ENCODE measurements at places on chromosomes 6 and 20.

DNA sequence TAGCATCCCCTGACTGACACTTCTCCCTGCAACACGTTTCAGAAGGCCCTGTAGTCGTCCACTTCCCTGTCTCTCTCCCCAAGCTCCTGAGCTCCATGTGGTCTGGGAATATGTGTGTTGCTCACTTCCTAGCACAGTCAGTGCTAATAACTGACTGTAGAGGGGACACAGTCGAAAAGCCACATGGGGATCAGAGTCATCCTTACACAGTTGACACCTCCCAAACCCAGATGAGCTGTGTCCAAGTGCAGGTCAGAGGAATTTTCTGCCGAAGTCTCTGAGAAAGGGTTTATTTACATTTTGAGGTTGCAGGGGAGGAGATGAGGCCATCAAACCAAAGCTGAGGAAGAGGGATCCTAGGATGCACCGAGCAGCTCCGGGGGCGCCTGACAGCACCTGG, 3.5 kb upstream of the ADAM33 start:
- DNase-seq = no peak

GRCh38 chr20:22762576-22763256, 178.3 kb upstream of the FOXA2 start:
- no peak for DNase-seq

DNA sequence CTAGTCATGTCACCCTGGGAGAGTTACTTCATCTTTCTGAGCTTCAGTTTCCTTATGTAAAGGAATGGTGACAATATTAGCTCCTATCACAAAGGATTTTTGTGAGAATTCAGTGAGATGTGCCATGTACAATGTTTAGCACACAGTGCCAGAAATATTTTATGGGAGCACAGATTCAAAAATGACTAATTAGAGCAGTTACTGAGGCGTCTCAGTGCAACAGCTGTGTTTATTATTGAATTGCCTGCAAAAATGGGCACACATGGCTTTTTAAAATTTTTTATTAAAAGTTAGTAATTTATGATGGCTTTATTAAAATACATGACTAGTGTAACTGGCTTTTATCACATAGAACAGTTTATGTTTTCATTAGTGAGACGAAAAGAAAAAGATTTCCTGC, 134.3 kb upstream of the AHI1 start:
- no peak for DNase-seq

DNA sequence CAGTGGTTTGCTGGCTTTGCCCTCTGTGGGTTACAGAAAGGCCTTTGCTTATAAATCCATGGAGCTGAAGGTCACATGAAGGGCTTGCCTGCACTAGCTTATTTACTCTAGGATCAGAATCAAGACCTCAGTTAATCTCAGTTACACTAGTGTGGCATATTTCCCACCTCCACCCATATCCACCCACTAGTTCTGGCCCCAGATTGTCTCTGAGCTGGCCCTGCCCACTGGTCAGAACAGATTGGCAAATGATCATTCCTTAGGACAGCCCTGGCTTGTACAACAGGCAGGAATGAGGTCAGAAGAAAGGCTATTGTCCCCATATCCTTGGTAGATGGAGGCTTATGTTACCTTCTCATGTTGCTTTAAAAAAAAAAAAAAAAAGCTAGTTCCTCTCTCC, 33.3 kb upstream of the SASH1 start:
- no peak for DNase-seq

GRCh38 chr6:26569433-26569764, 27.4 kb upstream of the ABT1 start:
- no peak for DNase-seq

DNA sequence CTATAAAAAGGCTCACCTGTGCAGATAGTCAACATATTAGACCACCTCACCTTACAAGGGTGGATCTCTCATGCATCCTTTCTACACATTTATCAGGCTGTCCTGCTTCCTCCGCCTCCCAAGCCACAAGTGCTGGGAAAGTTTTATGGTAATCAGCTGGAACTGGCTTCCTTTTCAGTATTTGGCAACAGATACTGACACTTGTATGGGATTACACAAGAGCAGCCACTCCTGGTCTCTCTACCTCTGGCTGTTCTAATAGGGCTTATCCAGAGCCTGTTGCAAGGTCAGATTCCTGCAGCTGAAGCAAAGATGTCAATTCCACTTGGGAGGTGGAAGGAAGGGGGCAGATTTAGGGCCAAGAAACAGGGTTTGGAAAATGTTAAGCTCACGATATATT, 503 bp upstream of the GPLD1 start:
- no peak for DNase-seq

- DNase-seq = no peak
These were observed 76.2 kb downstream of the RIN2 start for GRCh38 chr20:19834287-19834686.

DNA sequence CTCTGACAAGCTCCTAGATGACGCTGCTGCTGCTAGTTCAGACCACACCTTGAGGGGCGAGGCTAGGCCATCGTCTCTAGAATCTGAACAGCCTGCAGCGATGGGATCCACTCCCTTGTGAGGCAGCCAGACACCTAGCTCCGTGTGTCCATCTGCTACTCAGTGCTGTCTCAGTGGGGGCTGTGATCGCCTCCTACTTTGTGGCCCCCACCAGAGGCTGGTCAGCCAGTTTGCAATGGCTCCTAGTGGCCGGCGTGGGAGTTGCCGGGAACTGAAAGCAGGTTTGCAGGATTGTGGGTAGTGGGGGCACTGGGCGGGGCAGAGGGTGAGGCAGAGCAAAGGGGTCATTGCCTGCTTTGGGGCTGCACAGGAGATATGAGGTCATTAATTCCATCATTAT, 2.8 kb downstream of the CCN5 start:
- no peak for DNase-seq
